Tongue (tissue), 3 donors: ENCODE measurements at places on chromosomes 1 and 21. TPM values are rescaled to one million over a fixed set of nuclear protein-coding genes. Genes with fewer than 3 reads are reported as not detected.

Gene CYP4A11
- not detected for total RNA-seq

Gene MEX3A
- 4.0 TPM for total RNA-seq

Gene ETV3L
- total RNA-seq, result not detected

Gene FCAMR
- not detected for total RNA-seq

Gene NMNAT2
- 0.72 TPM for total RNA-seq

Gene RGS4
- total RNA-seq, result 3.9 TPM

Gene SFN
- 66.7 TPM for total RNA-seq

Gene C1orf94
- total RNA-seq, result not detected

Gene GBP3
- total RNA-seq, result 9.1 TPM

Gene TADA1
- 19.4 TPM for total RNA-seq

Gene RGSL1
- not detected for total RNA-seq

Gene PIK3C2B
- 32.3 TPM for total RNA-seq

Gene RIPPLY3
- total RNA-seq, result 0.72 TPM

Gene GNAT2
- total RNA-seq, result 0.21 TPM

Gene SLC27A3
- 15.2 TPM for total RNA-seq

Gene PPOX
- total RNA-seq, result 15.2 TPM

Gene DRAXIN
- total RNA-seq, result 0.31 TPM

Gene TRIM17
- total RNA-seq, result not detected

Gene GUCA2B
- total RNA-seq, result not detected

Gene MAB21L3
- total RNA-seq, result 0.31 TPM
